Bone marrow (tissue), 2 donors: ENCODE measurements at places on chromosomes 7 and 10.
A peak's percentile ranks its signal among the peaks of the same experiment; 100 is the strongest.

GRCh38 chr7:131507592-131508331 lies 48.7 kb downstream of the PODXL start:
- peak; percentile 43 for DNase-seq

DNA sequence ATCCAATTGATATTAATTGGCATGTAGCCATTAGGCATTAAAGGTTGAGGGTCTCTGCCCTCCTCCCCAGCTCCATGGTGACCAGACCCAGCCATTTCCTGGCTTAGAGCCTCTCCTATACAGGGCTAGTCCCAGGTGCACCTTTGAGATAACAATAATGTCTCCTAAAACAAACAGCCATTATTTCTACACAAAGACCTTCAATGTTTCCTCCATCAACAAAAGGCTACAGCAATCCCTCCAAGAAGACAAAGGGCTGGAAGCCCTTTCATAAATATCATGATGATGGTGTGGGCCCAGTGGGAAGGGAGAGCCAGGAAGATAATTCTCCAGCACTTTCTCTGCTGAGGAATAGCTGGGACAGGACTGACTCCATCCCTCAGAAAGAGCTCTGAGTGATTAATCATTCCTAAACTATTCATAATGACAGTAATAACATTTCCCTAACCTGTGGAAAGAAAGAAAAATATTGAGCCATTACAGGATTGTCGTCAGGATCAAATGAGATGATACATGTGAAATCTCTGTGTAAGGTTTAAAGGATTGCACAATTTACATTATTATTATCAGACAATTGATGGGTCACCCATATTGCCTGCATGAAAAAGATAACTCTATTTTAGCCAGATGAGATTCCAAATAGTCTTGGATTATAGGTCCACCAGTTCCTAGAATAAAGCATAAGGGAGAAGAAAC lies 10.2 kb downstream of the PKD2L1 start:
- DNase-seq = no peak

- DNase-seq = no peak
Measured at GRCh38 chr10:11242443-11243387, 225.0 kb downstream of the CELF2 start.

DNA sequence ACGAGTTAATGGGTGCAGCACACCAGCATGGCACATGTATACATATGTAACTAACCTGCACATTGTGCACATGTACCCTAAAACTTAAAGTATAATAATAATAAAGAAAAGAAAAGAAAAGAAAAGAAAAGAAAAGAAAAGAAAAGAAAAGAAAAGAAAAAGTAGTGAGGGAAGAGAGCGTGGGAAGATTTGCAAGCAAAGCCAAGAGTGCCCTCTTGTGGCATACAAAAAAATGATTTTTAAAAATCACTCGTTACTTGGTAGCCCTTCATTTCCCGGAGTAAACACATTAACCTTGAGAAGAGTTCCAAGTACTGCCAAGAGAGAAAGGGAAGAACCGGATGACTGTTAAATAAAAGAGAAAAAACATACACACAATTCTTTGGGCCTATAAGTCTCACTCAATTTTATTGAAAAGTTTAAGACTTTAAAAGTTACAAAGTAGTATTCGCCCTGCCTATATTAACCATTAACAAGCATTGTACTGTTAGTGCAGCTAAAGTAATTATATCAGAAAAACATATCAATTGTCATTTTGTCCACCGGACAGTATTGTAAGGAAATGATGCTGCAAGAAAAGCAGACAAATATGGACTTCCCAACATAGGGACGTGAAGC lies 6.2 kb upstream of the CH25H start:
- peak; percentile 22 for DNase-seq

- DNase-seq = no peak
Measured at GRCh38 chr7:101168412-101169049, 3.2 kb upstream of the VGF start.

- DNase-seq = no peak
Measured at GRCh38 chr10:81177651-81178244, 640.0 kb downstream of the SH2D4B start.

- no peak for DNase-seq
Measured at GRCh38 chr10:69638642-69639041, 8.6 kb downstream of the FAM241B start.

- no peak for DNase-seq
Measured at GRCh38 chr10:1241322-1241890, 185.2 kb downstream of the WDR37 start.

GRCh38 chr10:50286517-50286916 lies 35.2 kb upstream of the ASAH2 start:
- DNase-seq = no peak

DNA sequence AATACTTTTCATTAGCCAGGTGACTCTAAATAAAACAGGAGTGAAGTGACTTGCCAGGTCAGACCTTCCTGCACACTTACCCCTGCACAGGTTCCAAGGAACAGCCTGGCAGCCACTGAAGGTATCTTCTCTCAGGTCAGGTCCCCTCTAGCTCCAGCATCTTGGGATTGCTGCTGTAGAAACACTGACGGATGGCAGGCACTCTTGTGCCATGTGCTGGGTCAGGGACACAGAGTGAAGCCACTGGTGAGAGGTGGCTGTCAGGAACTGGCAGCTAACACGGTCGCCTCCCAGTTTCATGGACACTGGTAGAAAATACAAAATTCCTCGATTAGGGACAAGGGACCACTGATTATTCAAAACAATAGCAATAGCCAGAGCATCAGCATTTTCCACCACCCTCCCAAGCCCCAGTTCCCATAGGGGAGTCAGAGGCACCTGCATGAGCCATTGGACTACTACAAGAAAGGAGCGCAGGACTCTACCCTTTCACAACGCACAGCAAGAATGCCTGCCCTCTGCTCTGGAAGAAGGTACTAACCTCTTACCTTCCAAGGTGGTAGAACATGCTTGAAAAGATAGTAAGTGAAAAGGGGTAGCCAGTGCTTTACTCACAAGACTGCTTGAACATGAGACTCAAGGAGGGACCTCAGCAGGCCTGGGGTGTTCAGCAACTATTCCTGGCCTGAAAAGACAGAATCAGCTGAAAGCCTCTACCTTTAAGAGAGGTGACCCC lies 5.1 kb upstream of the MYO1G start:
- no peak for DNase-seq

GRCh38 chr10:77865580-77866324 lies 60.8 kb downstream of the DLG5 start:
- no peak for DNase-seq

- no peak for DNase-seq
Measured at GRCh38 chr7:26443751-26444150, 152.1 kb downstream of the SNX10 start.

DNA sequence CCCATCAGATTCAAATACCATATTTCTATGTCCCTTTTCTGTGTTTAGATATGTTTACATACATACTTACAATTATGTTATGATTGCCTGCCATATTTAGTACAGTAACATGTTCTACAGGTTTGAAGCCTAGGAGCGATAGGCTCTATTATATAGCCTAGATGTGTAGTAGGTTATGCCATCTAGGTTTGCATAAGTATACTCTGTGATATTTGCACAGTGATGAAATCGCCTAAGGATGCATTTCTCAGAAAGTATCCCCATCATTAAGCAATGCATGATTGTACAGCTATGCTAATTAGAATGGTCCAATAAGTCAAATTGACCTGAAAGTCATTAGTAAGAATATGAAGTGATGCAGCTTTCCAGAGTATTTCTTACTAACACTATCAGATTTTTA lies 1171.7 kb upstream of the LRRTM3 start:
- DNase-seq = no peak

- DNase-seq = no peak
Measured at GRCh38 chr7:158754746-158755444, 50.3 kb upstream of the NCAPG2 start.

DNA sequence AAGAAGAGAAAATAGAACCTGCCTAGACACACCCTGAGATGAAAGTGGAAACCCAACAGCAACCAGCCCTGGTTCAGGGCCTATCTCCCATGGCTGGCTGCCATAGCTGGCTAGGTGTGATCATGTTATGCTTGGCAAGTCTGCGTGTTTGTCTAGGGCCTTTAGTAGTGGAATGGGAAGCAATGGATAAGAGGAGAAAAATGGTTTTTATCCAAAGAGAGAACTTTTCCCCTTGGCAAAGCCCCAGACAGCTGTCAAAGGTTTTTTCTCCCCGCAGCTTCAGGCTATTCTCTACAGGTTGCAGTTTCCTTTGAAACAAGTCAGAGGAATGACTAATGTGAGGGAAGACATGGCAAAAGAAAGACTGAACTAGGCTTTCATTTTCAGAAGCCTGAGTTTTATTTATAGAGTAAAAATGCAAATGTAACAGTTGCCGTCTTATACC lies 161.5 kb downstream of the SEMA3D start:
- DNase-seq = no peak

GRCh38 chr10:104521901-104522694 lies 119.0 kb upstream of the SORCS3 start:
- no peak for DNase-seq

DNA sequence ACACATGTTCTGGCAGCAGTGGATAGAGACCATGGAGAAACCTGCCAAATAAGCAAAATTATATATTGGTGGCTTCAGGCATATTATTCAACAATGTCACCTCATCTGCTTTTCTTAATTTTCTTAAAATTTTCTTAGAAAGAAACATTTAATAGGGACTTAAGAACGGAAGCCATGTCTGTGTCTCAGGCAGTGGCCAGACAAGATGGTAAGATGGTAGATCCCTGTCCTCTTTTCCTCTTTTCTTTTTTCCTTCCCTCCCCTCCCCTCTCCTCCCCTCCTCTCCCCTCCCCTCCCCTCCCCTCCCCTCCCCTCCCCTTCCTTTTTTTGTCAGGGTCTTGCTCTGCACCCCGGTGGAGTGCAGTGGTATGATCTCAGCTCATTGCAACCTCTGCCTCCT lies 24.2 kb upstream of the ICA1 start:
- no peak for DNase-seq

- peak; percentile 31 for DNase-seq
Measured at GRCh38 chr7:96685353-96685752, 24.3 kb downstream of the SEM1 start.

- DNase-seq = no peak
Measured at GRCh38 chr7:119256001-119256400, 1017.0 kb upstream of the KCND2 start.

DNA sequence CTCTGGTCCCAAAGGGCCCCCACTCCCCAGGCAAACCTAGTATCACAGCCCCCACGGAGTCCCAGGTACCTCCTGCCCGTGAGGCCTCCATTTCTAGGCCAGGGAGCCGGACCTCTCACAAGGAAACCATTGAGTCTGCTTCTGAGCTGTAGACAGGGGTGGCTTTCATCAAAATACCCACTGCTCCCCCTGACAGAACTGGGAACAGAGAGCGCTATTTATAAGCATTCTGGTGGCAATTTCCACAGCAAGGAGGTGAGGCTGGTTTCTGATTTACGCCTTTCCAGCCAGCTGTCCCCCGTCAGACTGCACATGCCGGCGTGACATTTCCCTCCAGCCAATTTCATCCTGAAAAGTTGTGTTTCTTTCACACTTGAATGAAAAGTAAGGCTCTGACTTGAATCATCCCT lies 407.5 kb upstream of the PRKCQ start:
- no peak for DNase-seq

- no peak for DNase-seq
Measured at GRCh38 chr10:31274310-31274709, 44.7 kb upstream of the ZEB1 start.

- DNase-seq = no peak
Measured at GRCh38 chr7:3927446-3928110, 626.5 kb downstream of the SDK1 start.

- DNase-seq = no peak
Measured at GRCh38 chr7:141906285-141906684, 9.9 kb upstream of the OR9A4 start.

DNA sequence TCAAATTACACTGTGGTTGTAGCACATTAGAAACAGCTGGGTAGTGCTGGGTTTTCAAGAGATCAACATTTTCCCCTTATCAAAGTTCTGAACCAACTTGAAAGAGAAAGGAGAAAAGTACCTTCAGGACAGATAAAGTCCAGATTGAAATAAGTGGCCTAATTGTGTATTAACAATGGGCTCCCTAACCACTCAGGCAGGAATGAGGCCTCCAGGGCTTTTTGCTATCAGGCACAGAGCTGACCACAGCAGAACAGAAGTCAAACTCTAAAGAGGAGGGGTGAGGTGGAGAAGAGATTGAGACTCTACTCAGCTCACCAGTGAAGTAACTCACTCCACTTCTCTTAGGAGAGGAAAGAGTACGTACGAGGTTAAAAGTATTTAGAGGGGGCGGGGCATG lies 394.1 kb upstream of the PHF14 start:
- DNase-seq = no peak

DNA sequence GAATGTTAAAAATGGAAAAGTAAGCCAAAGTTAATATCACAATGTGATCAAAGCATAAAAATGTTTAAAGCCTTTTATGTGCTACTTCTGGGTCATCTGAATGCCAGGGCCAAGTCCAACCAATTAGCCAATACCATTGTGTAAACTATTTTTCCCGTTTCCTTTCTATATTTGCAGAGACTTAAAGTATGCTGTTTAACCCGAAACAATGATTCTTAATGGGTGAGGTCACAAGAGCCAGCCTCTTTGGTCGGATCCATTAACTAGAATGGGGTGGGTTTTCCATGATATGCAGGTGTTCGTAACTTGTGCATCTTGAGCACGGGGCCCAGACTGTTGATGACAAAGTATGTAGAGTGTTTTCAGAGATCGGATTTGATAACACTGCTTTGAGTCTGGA lies 111.3 kb upstream of the IGFBP3 start:
- DNase-seq = no peak

DNA sequence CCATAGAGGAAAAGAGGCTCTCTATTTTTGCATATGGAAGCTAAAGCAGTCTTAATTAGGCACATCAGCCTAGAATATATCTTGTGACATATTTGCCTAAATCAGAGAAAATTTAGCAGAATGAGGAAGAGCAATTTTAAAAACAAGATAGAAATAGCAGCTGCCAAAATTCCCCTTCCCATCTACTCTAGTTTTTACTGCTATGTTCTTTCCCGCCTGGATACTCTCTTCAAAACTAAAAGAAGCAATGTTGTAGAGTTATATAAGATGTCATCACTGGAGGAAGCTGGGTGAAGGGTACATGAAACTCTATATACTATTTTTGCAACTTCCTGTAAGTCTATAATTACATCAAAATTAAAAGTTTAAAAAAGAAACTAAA lies 87.0 kb downstream of the ARMH3 start:
- no peak for DNase-seq

- no peak for DNase-seq
Measured at GRCh38 chr10:64041989-64042490, 520.8 kb downstream of the REEP3 start.

- DNase-seq = no peak
Measured at GRCh38 chr10:34811126-34811967, 3.7 kb downstream of the PARD3 start.
